Vagina (tissue), 2 donors: ENCODE measurements at places on chromosomes 5 and 9. TPM values are rescaled to one million over a fixed set of nuclear protein-coding genes. Genes with fewer than 3 reads are reported as not detected.

DNA sequence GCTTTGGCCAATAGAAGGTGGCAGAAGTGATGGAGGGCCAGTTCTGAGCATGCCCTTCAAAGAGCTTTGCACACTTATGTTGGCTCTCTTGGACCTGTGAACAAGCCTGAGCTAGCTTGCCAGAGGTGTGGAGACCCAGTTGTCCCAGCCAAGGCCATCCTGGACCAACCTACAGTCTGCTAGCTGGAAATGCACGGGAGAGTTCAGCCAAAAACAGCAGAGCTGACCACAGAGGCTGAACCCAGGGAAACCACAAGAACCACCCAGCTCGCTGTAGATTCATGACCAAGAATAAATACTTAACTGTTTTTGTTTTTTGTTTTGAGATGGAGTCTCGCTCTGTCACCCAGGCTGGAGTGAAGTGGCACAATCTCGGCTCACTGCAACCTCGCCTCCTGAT, 65.4 kb upstream of the HAND1 start:
- no peak for DNase-seq
- H3K36me3 ChIP-seq: no peaks in the 10 kb centered on the region
- no peak overlapping the region for H3K4me3 ChIP-seq
- no peak overlapping the region for H3K27ac ChIP-seq
- H3K27me3 ChIP-seq: no peaks in the 10 kb centered on the region
- H3K4me1 ChIP-seq: peaks cover 6% of the 10 kb centered on the region

DNA sequence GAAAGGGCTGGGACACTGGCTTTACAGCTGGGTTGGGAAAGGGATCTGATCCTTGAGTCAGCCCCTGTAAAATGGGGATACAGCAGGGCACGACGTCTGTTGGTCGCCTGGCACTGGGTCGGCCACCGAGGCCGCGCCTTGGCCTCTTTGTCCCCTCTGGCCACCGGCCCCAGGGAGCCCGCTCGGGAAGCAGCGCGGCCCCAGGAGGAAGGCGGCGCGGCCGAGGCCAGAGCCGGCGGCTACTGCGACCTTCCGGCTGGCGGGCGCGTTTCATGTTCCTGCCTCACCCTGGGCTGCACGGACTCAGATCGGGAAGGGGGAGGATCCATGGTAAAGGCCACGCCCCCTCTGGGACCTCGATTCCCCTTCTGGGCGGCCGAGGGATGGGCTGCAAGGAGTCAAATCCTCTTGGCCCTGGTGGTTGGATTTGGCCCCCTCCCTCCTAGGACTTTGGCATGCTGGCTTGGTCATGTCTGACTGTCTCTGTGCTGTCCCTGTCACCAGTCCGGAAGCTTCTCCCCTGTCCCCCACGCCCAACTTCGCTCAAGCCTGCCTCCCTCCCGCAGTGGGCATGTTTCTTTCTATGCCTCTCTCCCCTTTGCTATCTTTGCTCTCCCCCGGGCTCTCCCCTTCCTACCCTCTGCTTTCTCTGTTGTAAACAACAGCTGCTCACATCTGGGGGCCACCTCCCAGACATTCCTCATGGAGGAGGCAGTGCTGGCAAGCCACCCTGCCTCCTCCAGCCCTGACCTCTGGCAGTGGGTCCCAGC, 25.8 kb downstream of the FPGS start:
- peaks cover 61% of the 10 kb centered on the region for H3K4me1 ChIP-seq
- H3K36me3 ChIP-seq: peaks cover 14% of the 10 kb centered on the region
- H3K4me3 ChIP-seq: peak overlapping the region; percentile 27
- peak; percentile 95 for DNase-seq

- no peak for DNase-seq
- H3K4me3 ChIP-seq: no peak overlapping the region
- H3K27ac ChIP-seq: peak overlapping the region; percentile 67
- no peaks in the 10 kb centered on the region for H3K36me3 ChIP-seq
- no peaks in the 10 kb centered on the region for H3K27me3 ChIP-seq
These were observed 215.1 kb upstream of the TRIM32 start for GRCh38 chr9:116471944-116472506.

DNA sequence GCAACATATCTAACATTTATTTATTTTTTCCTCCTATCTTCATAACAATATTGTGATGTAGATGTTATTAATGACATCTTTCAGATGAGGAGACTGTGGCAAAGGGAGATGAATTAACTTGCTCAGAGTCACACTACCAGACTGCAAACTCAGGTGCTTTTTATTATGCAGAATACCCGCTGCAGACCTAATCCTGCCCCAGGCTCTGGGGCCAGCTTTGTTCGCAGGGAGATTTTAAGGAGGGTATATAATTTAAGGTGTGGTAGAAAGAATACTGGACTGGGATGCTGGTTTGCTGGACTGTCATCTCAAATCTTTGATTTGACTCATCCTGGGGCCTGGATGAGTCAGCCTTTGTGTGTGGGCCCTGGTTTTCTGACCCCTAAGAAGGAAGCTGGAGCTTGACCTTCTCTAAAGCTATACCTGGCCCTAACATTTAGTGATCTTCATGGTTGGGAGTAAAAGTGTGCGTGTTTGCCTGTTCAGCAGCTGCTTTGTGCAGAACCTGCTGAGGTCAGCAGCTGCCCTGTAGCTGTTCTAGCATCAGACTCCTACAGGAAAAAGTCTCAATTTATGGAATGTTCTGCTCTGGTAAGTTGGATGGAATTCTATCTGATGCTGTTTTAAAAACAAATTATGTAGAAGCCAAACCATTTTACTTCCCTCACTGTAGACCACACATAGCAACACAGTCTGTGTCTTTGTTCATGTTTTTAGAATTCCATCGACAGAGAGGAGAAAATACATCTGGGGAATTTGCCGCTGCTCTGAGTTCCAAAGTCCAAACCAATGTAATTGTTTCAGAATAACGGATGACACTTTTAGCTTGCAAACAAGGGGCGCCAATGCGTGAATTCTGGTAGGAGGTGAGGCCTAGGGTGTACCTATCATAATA, 4.5 kb downstream of the SLC36A1 start:
- no peaks in the 10 kb centered on the region for H3K27me3 ChIP-seq
- DNase-seq: no peak
- no peak overlapping the region for H3K27ac ChIP-seq
- no peak overlapping the region for H3K4me3 ChIP-seq
- no peaks in the 10 kb centered on the region for H3K36me3 ChIP-seq

DNA sequence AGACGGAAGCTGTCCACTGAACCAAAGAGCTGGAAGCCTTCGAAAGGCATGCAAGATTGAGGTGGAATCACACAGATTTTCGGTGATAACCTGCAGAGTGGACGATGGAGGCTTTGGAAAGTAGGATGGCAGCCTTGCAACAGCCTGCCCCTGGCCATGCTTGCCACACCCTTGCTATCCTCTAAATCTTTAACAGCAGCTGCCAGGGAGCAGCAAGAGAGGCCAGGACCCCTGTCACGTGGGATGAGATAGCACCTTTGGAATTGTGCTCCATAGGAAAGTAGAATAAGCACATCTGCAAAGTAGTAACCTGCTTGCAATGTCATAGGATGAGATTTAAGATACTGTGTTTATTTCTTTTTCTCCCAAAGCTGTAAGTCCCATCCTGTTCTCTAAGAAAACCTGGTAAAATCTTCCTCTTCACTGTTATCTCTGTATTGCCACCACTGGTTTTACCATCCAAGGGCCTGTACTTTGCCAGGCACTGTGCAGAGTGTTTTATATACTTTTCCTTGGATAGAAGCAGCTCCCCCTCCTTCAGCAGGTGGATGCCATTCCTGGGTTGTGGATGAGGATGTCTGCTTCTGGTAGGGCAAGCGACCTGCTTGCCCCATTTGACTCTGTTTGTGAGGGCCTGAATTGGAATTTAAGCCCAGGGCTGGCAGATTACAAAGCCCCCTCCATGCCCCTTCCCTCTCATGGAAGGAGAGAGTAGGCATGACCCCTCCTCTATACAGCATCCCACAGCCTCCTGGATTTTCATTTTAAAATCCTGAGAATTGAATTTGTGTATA, 10.1 kb downstream of the TRIO start:
- no peaks in the 10 kb centered on the region for H3K36me3 ChIP-seq
- H3K27me3 ChIP-seq: no peaks in the 10 kb centered on the region
- peak overlapping the region; percentile 68 for H3K27ac ChIP-seq
- DNase-seq: no peak
- H3K4me1 ChIP-seq: peaks cover 62% of the 10 kb centered on the region
- no peak overlapping the region for H3K4me3 ChIP-seq

- H3K27me3 ChIP-seq: no peaks in the 10 kb centered on the region
- H3K36me3 ChIP-seq: no peaks in the 10 kb centered on the region
- DNase-seq: peak; percentile 18
- H3K4me1 ChIP-seq: no peaks in the 10 kb centered on the region
These were observed 128.0 kb upstream of the IL12B start for GRCh38 chr5:159458217-159458711.

DNA sequence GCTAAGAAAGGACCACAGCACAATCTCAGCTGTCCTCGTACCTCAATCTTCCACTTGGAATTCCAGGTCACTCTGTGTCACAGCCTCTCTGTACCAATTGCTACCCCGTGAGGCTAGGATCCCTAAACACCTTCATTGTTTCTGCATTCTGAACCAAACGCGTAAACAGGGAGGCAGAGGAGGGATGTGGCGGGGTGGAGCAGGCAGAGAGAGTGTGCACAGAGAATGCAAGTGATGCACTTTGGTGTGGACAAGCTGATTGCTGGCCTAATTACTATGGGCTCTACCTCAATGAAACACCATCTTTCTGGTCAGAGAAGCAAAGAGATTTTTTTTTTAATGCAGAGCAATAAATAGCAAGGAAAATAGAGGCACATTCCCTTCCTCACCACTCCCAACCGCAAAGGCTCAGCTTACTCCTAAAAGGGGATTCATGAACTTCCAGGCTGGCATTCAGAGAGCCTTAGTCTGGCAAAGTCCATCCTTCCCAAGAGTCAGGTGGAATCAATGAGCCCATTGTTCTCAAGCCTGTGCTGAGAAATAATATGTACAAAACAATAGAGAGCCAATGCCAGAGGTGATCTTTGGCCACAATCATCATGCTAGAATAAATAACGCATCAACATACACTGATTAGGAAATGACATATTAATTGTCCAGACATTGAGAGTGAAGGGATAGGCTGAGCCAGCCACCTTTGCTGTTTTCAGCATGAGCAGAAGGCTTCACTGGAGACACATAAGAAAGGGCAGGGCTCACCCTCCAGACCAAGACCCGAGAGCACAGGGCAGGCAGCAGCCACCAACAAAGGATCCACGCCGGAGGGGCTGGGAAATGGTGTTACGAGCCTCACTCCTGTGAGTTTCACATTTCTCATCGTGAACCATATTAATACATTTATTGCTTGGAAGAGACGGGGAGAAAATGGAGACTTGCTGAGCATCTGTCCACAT, 278.8 kb downstream of the ENC1 start:
- H3K4me1 ChIP-seq: peaks cover 5% of the 10 kb centered on the region
- DNase-seq: no peak
- no peaks in the 10 kb centered on the region for H3K27me3 ChIP-seq
- H3K27ac ChIP-seq: peak overlapping the region; percentile 24
- no peaks in the 10 kb centered on the region for H3K36me3 ChIP-seq

DNA sequence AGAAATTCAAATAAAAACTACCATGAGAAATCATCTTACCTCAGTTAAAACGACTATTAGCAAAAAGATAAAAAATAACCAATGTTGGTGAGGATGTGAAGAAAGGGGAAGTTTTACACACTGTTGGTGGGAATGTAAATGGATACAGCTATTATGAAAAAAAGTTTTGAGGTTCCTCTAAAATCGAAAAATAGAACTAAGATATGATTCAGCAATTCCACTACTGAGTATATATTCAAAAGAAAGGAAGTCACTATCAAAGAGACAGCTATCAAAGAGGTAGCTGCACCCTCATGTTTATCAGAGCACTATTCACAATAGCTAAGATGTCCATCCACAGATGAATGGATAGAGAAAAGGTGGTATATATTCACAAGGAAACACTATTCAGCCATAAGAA, 1888.4 kb downstream of the MAT2B start:
- no peaks in the 10 kb centered on the region for H3K4me1 ChIP-seq
- no peaks in the 10 kb centered on the region for H3K36me3 ChIP-seq
- no peaks in the 10 kb centered on the region for H3K27me3 ChIP-seq
- H3K4me3 ChIP-seq: no peak overlapping the region
- no peak overlapping the region for H3K27ac ChIP-seq

GRCh38 chr5:40356248-40356647, 323.5 kb upstream of the PTGER4 start:
- H3K27me3 ChIP-seq: no peaks in the 10 kb centered on the region
- no peak for DNase-seq

- no peaks in the 10 kb centered on the region for H3K27me3 ChIP-seq
- no peaks in the 10 kb centered on the region for H3K36me3 ChIP-seq
- no peak overlapping the region for H3K4me3 ChIP-seq
These were observed 512.6 kb downstream of the BNC2 start for GRCh38 chr9:16357828-16358227.

SERF1A gene
- 7.6 TPM for total RNA-seq

RMND5B gene
- total RNA-seq: 51.6 TPM

OR1K1 gene
- total RNA-seq: not detected

CCDC187 gene
- total RNA-seq: not detected
